Activated CD4-positive, alpha-beta T cell treated with anti-CD3 and anti-CD28 coated beads, Interleukin-2, amount 50 U/mL, for 24 hours (primary cell): ENCODE measurements at places on chromosomes 2 and 18.

- no peak for DNase-seq
Observed at GRCh38 chr2:174025271-174026121, 60.3 kb upstream of the SP3 start.

- no peak for DNase-seq
Observed at GRCh38 chr2:2502201-2502549, 171.1 kb upstream of the MYT1L start.

GRCh38 chr2:235352541-235352940 lies 141.3 kb upstream of the AGAP1 start:
- no peak for DNase-seq

GRCh38 chr2:34578641-34579040 lies 979.5 kb upstream of the FAM98A start:
- no peak for DNase-seq

DNA sequence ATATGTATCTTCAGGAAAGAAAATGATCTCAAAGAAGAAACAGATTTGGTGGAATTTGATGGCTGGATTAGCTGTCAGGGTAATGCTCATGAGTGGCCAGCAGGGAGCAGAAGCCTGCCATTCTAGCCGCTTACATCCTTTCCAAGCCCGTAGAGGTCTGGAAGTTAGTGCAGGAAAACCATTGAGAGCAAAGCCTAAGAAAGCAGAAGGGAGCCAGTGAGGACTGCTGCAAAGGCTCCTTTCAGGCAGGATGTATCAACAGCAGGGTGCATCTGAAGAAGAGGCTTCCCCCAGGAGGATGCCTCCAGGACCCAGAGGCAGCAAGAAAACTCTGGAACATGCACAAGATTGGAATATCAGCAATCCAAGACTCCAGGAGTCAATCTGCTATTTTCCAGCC lies 22.9 kb upstream of the LBH start:
- no peak for DNase-seq

DNA sequence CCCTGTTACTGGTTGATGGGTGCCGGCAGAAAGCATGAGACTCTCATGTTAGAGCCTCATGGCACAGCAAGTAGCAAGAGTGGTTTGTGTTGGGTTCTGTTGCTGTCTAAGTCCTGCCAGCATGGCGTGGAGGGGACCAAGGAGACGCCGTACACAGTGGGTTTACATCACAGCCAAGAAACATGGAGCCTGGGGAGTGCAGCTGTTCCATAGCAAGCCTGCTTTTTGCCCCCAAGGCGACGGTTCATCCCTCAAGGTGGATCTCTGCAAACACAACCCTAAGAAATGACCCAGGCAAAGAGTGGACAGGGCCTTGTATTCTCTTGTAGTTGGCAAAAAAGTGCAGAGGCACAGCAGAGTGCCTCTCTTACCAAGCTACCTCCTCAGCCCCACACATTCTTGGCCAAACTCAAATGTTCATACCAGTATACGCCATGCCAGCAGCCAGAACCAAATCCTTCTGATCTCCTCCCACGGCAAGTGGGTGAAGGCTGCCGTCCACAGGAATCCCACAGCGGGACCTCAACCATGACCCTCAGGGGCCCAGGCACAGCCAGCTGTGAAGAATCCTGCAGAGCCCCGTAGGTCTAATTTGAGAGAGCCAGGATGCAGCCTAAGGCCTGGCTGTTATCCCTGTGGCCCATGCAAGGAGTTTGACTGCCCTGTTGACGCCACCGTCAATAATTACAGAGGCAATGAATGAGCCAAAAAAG lies 19.0 kb downstream of the SNED1 start:
- DNase-seq, result no peak

DNA sequence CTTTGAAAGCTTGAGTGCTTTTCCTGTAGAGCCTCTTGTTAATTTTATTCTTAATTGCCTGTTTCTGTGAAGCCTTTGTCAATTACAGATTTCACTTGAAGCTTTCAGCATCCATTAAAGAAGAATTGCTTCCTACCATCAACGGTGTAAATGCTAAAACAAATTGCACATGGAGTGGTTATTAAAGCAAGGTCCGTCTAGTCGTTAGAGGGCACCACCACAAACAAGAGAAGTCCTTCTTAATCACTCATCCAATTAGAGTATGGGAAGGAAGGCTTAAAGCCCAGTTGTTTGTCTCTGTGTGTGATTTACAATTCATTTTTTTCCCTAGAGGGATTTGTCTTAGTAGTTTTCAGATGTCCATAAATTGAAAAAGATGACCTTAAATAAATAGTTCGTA lies 1.6 kb downstream of the KCNJ3 start:
- DNase-seq, result no peak

DNA sequence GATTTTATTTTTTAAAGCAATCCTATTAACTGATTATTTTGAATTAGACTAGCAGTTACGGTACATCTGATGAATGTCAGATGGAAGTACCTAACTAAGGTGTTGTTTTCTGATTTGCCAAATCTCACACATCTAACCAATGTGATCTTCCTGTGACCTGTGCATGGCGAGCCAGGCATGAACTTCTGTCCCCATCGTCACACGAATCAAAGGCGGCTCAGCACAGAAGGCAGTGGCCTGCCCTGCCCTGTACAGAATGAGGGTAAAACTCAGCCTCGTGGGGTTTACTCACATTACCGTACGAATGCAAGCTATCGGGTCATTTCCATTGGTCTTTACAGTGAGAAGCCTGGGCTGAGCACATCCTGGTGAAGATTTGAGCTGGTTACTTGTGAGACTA lies 87.3 kb downstream of the WDSUB1 start:
- no peak for DNase-seq

- DNase-seq, result no peak
Observed at GRCh38 chr18:26764586-26764985, 100.9 kb downstream of the AQP4 start.

DNA sequence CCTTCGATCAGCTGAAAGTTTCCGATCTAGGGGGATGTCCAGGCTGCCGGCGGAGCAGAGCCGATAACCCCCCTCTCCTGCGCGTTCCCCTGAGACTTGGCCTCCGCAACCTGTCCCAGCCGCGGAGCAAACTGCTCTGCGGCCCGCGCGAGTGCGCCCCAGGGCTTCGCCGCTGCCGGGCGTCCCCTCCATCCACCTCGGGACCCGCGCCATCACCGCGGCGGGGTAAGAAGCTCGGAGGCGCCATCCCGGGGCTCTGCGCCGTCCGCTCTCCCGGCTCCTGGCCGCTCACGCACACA lies 990 bp upstream of the GDF7 start:
- no peak for DNase-seq

- no peak for DNase-seq
Observed at GRCh38 chr2:10993001-10993481, 81.3 kb downstream of the KCNF1 start.

- DNase-seq, result no peak
Observed at GRCh38 chr2:179622635-179623300, 238.6 kb downstream of the ZNF385B start.

GRCh38 chr2:3633089-3633981 lies 24.7 kb upstream of the ALLC start:
- no peak for DNase-seq
